CD8-positive, alpha-beta T cell (primary cell): ENCODE measurements at places on chromosomes 16 and 17. TPM values are rescaled to one million over a fixed set of nuclear protein-coding genes. Genes with fewer than 3 reads are reported as not detected.

Gene SHCBP1
- total RNA-seq, result 1.3 TPM

Gene SHISA9
- total RNA-seq, result 0.05 TPM

Gene TLCD2
- total RNA-seq, result 0.11 TPM

Gene CDRT4
- 1.1 TPM for total RNA-seq

Gene HCRT
- not detected for total RNA-seq

Gene PHF12
- total RNA-seq, result 294 TPM

Gene COPRS
- total RNA-seq, result 2.6 TPM

Gene RPL38
- total RNA-seq, result 2,081 TPM

Gene ZNF48
- 2.3 TPM for total RNA-seq

Gene QRICH2
- total RNA-seq, result 2.1 TPM

Gene AKAP10
- total RNA-seq, result 21.5 TPM

Gene CDRT15L2
- total RNA-seq, result not detected

Gene SOCS1
- total RNA-seq, result 74.5 TPM

Gene LYRM9
- 12.8 TPM for total RNA-seq

Gene ASIC2
- not detected for total RNA-seq

Gene C17orf100
- total RNA-seq, result 0.73 TPM

Gene SMTNL2
- not detected for total RNA-seq

Gene KRTAP2-3
- not detected for total RNA-seq

Gene KRTAP17-1
- total RNA-seq, result not detected

Gene ANKRD40CL
- total RNA-seq, result not detected

Gene CA7
- total RNA-seq, result not detected

Gene MFSD6L
- total RNA-seq, result not detected

Gene ITGAL
- total RNA-seq, result 218 TPM

Gene MT1H
- total RNA-seq, result not detected

Gene ANKRD40
- total RNA-seq, result 23.1 TPM

Gene RHBDF1
- 0.22 TPM for total RNA-seq

Gene CACNG4
- total RNA-seq, result not detected

Gene CHD9NB
- total RNA-seq, result not detected
